ENCODE measurements at places on chromosomes 13 and 19. TPM values are rescaled to one million over a fixed set of nuclear protein-coding genes. Genes with fewer than 3 reads are reported as not detected.

GRCh38 chr19:35206855-35207254 lies 21.7 kb downstream of the FAM187B start:
- no peaks in the 10 kb centered on the region for H3K36me3 ChIP-seq
- no peak for DNase-seq
- no peak overlapping the region for H3K4me3 ChIP-seq
- H3K4me1 ChIP-seq: peaks cover 6% of the 10 kb centered on the region
- H3K27ac ChIP-seq: no peak overlapping the region

Gene SPIB
- not detected for total RNA-seq

Gene ZNF709
- 2.0 TPM for total RNA-seq

- peaks cover 34% of the 10 kb centered on the region for H3K36me3 ChIP-seq
- DNase-seq: no peak
- no peaks in the 10 kb centered on the region for H3K27me3 ChIP-seq
- H3K27ac ChIP-seq: no peak overlapping the region
Observed at GRCh38 chr13:47959468-47960247, 41.4 kb downstream of the SUCLA2 start.

GRCh38 chr19:1125601-1126467 lies 22.0 kb downstream of the GPX4 start:
- no peaks in the 10 kb centered on the region for H3K4me1 ChIP-seq
- H3K27ac ChIP-seq: no peak overlapping the region
- H3K36me3 ChIP-seq: peaks cover 73% of the 10 kb centered on the region

GRCh38 chr19:48471836-48472235 lies 2.7 kb downstream of the CYTH2 start:
- no peaks in the 10 kb centered on the region for H3K27me3 ChIP-seq
- no peak overlapping the region for H3K4me3 ChIP-seq
- H3K36me3 ChIP-seq: peaks cover 67% of the 10 kb centered on the region
- peaks cover 2% of the 10 kb centered on the region for H3K4me1 ChIP-seq
- H3K27ac ChIP-seq: no peak overlapping the region

DNA sequence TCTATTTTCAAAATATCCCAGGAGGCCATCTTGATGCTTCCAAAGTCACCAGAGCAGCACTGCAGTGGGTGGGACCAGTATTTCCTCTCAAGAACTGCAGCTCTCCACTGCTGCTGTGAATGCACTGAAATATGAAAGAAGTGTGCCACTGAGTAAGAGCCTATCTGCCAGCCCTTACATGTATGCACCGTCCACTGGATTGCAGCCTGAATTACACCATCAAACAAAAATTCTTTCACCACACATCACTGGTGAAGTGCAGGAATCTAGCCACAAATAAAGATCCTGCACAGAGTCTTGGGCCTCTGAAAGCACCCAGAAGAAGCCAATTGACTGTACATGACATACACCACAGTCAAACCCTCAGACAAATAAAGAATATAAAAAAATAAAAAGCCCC lies 249.0 kb downstream of the LHFPL6 start:
- H3K27ac ChIP-seq: no peak overlapping the region
- H3K4me1 ChIP-seq: peaks cover 26% of the 10 kb centered on the region
- no peak for DNase-seq
- H3K36me3 ChIP-seq: no peaks in the 10 kb centered on the region

DNA sequence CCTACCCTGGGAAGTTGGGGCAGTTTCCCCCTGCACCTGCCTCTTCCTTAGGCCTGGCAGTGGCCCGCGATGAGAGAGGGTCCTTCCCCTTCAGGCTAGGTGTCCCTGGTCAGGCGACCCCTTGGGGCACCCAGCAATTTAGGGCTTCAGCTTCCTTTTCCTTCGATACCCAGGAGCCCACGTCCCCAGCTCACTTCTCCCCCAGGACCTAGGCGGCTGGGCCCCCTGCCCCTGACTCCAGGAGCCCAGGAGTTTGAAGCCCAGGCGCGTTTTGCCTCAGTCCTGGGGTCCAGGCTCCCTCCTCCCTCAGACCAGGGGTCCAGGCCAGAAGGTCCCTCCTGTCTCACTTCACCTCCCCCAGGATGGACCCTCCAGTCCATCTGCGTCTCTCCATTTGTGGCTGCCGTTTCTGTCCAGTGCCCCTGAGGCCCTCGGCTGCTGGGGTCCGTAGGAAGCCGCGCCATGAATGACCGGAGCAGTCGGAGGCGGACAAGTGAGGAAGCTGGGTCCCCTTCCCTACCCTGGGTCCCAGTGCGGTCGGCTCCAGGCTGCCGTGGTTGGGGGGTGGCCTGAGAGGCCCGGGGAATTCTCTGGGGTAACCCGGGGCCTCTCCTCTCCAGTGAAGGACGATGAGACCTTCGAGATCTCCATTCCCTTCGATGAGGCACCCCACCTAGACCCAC lies 714 bp downstream of the CCDC106 start:
- peak overlapping the region; percentile 88 for H3K4me3 ChIP-seq
- peaks cover 11% of the 10 kb centered on the region for H3K36me3 ChIP-seq
- peak overlapping the region; percentile 90 for H3K27ac ChIP-seq
- no peak for DNase-seq

Gene IL12RB1
- 0.75 TPM for total RNA-seq
